ENCODE measurements at places on chromosomes 3 and 15.

DNA sequence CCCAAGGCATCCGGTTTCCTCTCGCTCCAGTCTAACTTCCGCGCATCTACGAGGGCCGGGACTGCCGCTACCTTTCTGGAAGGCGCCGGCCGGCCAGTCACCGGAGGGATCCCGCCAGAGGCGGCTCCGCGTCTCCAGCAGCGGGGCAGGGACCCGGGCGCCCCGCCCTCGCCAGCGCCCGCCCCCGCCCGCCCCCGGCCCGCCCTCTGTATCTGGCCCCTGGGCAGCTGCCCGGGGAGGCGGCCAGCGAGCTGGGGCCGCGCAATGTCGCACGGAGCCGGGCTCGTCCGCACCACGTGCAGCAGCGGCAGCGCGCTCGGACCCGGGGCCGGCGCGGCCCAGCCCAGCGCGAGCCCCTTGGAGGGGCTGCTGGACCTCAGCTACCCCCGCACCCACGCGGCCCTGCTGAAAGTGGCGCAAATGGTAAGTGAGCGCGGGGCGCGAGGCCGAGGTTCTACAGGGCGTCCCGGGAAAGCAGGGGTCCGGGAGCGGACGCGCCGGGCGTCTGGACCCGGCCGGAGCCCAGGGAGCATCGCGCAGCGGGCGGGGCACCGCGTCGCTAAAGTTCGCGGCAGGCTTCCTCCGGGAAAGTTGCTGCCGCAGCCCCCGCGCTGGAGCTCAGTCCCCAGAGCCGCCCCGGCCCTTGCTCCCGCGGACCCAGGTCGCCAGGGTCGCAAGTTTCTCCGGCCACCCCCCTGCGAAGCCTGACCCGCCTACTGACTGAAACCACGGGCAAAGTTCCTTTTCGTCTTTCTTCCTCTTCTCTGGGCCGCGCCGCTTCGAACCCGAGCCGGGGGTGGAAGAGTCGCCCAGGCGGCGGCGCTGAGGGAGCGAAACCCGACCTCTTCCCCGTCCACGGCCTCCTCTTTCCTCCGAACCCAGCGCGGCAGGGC, at the start of gene CMTM7:
TSS of gene CMTM7 (plus strand) at position 211 of the 893 bp plus-strand sequence. CDS start at position 265, 54 bp downstream.
- DNase-seq = peak; percentile 56

- no peak for DNase-seq
These were observed 62.3 kb downstream of the MTHFS start for GRCh38 chr15:79834495-79834894.

DNA sequence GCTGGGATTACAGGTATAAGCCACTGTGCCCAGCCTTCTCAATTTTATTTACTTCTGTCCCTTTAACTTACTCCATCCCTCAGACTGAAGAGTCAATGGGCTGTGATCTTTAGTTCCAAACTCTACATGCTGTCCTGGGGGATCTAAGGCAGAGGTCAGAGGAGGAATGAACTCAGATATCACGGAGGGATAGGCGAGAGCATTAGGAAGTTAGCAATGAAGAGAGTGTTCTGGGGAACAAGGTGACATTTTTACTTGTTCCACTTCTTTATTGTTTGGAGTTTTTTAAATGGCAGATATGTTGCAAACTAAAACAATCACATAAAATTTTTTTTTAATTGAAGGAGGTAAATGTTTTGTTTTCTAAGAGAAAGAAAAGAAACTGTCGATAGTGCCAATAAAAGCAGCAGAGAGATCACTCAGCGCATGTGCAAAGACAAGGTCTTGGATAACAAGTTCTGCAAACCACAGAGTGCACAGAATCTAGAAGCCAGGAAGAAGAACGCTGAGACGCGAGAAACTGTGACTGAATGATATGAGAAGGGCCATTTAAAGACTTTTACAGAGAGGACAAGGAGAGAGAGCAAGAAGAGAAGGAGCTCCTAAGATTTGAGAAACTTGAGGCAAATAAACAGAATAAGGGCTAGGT, 10.8 kb upstream of the CA12 start:
- DNase-seq = no peak

GRCh38 chr3:21673393-21673792, 77.6 kb downstream of the ZNF385D start:
- no peak for DNase-seq

GRCh38 chr3:69065318-69065964, 13.3 kb upstream of the TMF1 start:
- no peak for DNase-seq

- no peak for DNase-seq
These were observed 580 bp upstream of the FXR1 start for GRCh38 chr3:180911876-180912303.

DNA sequence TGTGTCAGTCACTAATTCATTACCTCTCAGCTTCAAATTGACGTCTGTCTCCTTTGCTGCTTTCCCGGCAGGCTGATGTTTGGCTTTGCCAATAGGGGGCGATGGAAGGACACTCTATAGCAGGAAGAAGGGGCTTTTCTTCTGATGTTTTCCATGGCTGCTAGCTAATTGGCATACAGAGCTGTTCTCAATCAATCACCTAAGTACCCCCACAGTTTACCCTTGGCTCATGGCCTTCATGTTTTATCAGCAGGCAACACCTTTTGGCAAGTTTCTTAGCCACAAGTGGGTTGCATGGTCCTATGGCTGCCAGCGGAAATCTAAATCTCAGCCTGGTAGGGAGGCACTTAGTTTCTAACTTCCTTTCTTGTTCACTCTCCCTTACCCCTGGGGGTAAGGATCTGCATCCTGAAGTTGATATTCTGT, 45.0 kb downstream of the ESYT3 start:
- no peak for DNase-seq

- no peak for DNase-seq
These were observed 246.3 kb downstream of the GOLGA6L6 start for GRCh38 chr15:20295238-20295811.
